ENCODE measurements at places on chromosomes 3 and 15.

DNA sequence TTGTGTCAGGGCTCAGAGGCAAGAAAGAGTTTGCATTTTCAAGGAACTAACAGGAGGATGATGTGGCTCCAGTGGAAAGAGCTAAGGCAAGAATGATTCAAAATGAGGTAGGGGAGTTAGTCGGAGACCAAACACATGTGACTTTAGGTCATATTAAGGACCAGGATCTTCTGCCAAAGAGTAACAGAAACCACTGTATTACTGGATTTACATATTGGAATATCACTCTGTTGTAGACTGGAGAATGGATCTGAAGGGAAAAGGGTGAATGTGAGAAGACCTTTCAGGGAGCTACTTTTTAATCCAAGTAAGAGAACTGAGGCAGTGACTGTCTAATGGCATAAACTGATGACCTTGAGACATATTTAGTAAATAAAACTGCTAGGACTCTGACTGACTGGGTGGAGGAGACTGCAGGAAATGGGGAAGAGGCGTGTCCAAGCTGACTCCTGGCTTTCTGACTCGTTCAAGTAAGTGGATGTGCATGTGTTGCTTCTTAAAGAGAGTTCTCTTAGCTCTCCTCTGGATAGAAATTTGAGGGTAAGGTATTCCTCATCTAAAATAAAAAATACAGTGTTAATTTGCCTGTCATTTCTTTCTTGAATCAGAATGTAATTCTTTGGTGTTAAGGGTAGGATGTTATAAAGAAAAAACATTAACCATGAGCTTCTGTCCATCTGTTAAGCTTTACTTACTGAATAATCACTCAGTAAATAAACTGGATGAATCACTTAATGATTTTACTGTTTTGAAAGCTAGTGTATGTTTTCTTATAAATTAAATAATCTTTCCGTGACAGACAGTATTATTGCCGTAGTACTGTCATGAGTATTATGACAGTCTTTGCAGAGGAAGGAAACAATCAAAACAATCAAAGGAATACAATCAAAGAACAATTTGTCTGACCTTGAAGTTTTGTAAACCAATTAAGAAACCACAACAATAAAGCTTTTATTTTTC, 58.3 kb upstream of the CFAP20DC start:
- DNase-seq = no peak

GRCh38 chr3:168117059-168117458, 21.3 kb upstream of the GOLIM4 start:
- no peak for DNase-seq

DNA sequence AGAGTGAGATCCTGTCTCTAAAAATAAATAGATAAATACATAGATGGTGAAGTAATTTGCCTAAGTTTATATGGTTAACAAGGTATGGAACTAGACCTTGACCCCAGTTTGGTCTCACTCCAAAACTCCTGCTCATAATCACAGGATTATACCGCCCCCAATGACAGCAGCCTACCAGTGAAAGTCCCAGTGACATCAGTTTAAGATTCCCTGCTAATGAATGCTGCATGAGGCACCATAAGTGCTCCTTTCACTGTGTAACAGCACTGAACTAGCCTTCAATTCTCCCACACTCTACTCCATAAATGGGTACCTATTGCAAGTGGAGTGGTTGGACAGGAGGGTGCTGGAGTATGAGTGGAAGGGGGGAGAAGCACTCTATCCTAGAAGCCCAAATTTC, 23.7 kb upstream of the THSD4 start:
- no peak for DNase-seq

GRCh38 chr15:41965441-41966413, 6.6 kb downstream of the EHD4 start:
- DNase-seq = no peak

DNA sequence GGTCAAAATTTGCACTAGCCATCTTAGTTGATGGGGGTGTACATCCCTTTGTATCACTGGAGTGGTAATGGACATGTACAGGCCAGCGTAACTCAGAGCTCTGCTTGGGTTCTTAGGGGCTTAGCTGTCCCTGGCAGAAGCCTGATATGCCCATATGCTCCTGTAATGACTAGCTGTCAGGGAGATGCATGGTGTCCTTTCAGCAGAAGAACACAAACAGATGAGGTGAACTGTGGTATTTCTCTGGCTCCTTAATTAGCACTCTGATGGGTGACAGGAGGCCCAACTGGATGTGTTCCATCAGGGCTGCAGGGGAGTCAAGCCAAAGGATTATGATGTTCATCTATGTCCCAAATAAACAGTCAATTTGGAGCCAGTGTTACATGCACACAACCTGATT, 774.5 kb downstream of the AGBL1 start:
- DNase-seq = no peak

DNA sequence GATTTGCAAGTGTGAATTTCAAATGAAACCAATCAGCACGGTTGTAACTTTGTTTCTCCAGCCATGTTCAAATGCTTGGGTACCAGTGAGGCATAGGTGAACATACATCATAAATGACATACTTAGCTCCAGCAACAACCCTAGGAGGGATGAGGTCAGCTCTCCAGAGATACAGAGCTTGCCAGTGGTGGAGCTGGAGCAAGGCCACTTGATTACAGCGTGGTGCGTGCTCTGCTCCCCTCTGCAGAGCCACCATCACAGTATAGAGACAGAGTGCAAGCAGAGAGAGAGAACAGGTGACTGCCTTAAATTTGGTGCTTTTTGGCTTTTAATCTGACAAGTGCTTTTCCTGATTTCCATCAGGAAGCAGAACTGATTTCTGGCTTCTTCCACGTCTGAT, 275.1 kb downstream of the PDZRN3 start:
- no peak for DNase-seq

DNA sequence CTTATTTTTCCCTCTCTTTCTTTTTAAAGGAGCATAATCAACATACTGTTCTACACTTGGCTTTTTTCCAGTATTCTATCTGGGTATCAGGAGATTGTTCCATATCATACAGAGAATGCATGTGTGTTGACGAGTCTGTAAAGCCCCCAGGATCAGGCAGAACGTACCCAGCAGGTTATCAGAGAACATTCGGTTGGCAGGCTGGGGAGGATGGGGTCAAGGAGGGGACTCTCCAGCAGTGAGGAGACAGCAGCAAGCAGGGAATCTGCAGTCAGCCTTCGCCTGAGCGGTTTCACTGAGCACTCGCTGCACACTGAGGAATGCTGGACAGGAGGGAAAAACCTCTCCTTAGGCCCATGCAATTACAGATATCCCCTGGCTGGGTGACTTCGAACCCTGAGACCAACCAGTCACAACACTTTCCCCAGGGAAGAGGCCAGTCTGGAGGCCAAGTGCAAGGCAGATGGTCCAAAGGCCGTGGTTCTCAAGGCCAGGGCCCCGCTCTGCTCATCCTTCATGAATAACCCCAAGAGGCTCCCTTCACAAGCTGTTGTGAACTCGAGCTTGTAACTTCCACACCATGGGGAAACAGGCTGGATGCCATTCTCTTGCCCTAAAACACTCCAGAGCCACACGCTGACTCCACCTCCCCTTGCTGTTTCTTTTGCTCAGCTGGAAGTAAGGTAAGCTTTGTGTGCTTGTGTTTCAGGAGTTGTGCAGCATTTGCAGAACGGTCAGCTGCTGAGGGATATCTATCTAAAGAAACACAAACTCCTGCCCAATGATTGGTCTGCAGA, 60.1 kb downstream of the PXYLP1 start:
- no peak for DNase-seq

GRCh38 chr3:52277071-52277964, 1.1 kb downstream of the WDR82 start:
- peak; percentile 57 for DNase-seq

GRCh38 chr3:168865022-168865551, 769.4 kb upstream of the GOLIM4 start:
- DNase-seq = no peak

All from effector memory CD8-positive, alpha-beta T cell (primary cell).